ENCODE measurements at places on chromosomes 11 and 22.

DNA sequence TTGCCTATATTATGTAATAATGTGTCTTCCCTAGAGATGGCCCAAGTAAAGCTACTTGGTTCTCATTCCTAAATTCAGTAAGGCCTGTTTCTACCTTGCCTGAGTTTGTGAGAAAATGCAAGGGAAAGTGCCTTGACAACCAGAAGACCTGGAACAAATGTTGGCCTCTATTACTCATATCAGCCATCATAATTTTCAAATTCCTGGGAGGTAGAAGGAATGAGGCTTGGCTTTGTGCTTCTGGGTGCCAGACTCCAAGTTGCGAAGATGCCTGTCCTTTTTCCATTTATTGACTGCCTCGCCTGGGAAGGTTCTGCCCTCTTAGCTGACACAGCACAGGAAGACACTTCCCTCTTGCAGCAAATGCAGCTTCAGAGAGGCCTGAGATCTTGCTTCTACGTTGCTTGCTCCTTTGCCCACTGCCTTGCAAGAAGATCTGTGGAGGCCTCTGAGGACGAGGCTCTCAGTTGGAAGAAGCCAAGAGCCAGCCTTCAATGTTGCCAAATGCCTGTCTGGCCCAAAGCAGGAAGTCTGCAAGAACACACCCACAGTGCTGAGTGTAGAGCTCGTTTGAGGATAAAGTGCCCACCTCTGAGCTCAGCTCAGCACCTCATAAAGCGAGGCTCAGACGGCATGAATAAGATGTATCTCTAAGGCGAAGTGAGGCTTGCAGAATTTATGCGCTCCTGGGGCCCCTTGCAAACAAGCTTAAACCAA, 120.1 kb downstream of the GALNT18 start:
- no peak for DNase-seq

DNA sequence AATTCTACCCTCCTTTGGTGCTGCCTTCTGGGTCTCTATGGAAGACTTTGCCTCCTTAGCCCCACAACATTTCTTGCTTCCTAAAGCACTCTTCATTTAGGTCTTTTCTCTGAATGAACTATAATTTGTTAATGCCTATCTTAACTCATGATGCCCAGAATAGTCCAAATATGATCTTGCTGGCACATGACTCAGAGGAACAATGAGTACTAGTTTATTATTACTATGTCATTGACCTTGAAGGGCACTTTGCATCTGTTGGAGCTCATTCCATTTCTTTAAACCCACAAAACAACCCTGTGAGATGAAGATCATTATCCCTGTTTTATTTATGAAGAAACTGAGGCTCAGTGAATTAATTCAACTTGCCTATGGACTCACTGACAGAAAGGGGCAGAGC, 320.2 kb upstream of the PLET1 start:
- DNase-seq, result no peak

- DNase-seq, result peak; percentile 17
Observed at GRCh38 chr11:71987521-71987920, 11.2 kb upstream of the IL18BP start.

- DNase-seq, result no peak
Observed at GRCh38 chr22:16651217-16651616, 58.6 kb upstream of the CCT8L2 start.

GRCh38 chr11:76661834-76662434, 8.6 kb downstream of the LRRC32 start:
- no peak for DNase-seq

GRCh38 chr22:36746375-36746970, 29.4 kb downstream of the IFT27 start:
- no peak for DNase-seq

DNA sequence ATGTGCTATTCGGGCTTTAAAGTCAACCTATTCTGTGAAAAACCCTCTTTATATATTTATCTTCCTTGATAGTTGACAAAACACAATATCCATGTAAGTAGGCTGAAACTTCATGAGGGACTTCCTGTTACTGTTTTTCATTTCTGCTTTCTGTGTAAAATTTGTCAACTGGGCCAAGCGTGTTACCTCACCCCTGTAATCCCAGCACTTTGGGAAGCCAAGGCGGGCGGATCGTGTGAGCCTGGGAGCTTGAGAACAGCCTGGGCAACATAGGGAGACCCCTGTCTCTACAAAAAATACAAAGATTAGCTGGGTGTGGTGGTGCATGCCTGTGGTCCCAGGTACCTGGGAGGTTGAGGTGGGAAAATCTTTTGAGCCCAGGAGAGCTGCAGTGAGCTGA, 66.5 kb upstream of the SLC25A18 start:
- no peak for DNase-seq

- no peak for DNase-seq
Observed at GRCh38 chr11:17244046-17244445, 32.5 kb upstream of the NUCB2 start.

DNA sequence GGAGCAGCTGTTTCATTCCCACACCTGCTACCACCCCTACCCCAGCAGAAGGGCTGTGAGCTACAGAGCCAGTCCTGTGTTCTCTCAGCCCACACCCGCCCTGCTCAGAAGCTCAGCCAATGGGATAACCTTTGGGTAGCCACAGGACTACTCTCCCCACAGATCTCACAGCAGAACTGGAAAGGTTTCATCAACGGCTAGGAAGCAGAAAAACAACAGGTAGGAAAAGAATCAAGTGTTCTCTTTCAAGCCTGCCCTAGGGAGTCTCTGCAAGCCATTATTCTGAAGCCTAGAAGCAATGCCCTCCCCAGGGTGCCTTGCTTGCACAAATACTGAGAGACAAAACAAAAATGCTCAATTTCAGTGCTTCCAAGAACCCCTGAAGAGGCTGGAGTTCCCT, 77.2 kb downstream of the TMPRSS5 start:
- no peak for DNase-seq
